EH (cell line): ENCODE measurements at places on chromosomes 4 and X.

GRCh38 chrX:135112096-135112729 lies 8.1 kb downstream of the ETDB start:
- DNase-seq, result peak; percentile 43

DNA sequence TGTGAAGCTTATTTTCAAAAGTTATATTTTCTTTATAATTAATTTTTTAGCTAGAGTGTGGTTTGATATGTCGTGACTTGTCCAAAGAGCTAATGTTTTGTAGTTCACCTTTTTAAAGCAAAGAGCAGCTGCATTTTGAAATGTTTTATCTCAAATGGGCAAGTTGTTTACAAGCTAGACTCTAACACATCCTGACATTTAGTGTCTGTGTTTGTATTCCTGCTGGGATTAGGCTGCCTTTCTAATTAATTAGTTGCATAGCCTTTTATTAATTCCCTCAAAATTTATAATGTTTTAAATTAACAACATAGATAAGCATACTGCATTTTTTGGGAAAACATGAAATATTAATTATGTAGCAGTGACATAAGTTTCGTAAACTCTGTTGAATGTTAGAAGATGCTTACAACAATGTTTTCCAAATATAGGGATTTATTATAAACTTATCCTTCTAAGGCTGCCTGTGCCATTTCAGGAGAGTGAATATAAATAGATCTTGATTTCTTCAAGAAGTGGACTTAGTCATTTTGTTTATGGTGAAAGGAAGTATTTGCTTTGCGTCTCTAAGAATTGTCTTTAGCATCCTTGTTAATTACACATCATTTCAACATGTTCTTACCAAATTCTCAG lies 37.7 kb upstream of the NUDT6 start:
- DNase-seq, result peak; percentile 59

DNA sequence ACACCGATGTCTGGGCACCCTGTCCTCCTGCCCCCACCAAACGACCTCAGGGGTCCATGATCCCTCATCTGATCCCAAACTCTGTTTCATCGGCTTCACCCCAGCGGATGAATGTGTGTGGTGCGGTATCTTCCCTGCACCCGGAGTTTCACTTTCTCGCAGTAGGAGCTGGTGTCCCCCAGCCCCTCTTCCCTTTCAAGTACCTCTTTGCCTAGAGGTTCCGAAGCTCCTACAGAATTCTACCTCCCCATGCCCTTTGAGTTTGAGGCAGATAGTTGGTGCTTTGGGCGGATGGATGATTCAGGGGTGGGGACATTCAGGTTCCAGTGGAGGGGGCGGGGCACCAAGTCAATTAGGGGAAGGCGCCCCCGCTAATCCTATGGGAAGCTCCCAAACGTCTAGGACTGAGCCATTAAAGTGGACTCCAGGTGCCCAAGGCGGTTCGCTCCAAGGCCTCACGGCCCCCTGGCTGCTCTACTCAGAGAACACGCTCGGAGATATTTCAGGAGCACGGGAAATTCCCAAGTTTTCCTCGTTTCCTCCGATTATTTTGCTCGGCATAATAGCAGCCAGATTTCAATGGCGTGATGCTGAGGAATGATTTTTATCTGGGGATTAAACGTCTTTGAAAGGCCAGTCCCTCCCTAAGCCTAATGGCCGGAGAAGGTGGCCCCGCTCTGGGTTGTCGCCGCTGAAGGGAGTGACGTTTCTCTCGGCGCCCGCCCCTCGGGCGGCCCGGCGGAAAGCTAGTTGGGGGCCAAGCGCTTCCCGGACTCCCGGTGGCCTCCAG lies 1.3 kb downstream of the MSX1 start:
- peak; percentile 67 for DNase-seq

GRCh38 chr4:101200561-101200960 lies 146.8 kb downstream of the PPP3CA start:
- DNase-seq, result peak; percentile 92

- no peak for DNase-seq
Observed at GRCh38 chr4:24659241-24659961, 75.0 kb upstream of the DHX15 start.

GRCh38 chrX:78653118-78653822 lies 5.9 kb downstream of the RTL3 start:
- DNase-seq, result peak; percentile 90

DNA sequence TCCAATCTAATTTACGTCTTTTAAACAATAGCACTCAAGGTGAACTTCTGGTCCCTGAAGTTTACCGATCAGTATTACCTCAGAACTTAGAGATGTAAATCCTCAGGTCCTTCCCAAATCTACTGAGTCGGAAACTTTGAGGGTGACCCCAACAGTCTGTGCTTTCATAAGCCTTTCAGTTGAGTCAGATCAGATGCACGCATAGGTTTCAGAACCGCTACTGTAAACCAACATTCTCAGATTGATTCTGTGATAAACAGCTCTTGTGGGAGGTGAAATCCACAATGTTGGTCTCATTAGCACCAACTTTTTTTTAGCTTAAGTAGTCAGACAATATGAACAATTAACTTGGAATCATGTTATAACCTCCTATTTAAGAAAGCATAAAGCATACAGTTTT lies 86.0 kb downstream of the WWC2 start:
- no peak for DNase-seq

DNA sequence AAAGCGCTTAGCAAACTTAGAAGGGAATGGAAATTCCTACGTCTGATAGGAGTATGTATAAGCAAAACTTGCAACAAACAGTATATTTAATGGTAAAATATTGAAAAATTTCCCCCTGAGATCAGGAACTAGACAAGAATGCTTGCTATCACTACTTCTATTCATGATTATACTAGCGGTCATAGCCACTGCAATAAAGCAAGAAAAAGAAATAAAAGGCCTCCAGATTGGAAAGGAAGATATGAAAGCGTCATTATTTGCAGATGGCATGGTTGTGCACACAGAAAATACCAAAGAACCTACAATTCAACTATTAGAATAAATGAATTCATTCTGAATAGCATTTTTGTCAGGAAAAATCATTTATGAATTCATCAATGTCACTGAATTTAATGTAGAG lies 87.2 kb upstream of the BCOR start:
- no peak for DNase-seq

- peak; percentile 28 for DNase-seq
Observed at GRCh38 chrX:38664285-38664684, 102.9 kb downstream of the TSPAN7 start.

GRCh38 chr4:213971-214370 lies 89.7 kb downstream of the ZNF718 start:
- DNase-seq, result no peak

- DNase-seq, result peak; percentile 22
Observed at GRCh38 chr4:4735136-4735750, 124.2 kb upstream of the MSX1 start.

GRCh38 chrX:47613082-47613481 lies 6.6 kb downstream of the SYN1 start:
- no peak for DNase-seq

DNA sequence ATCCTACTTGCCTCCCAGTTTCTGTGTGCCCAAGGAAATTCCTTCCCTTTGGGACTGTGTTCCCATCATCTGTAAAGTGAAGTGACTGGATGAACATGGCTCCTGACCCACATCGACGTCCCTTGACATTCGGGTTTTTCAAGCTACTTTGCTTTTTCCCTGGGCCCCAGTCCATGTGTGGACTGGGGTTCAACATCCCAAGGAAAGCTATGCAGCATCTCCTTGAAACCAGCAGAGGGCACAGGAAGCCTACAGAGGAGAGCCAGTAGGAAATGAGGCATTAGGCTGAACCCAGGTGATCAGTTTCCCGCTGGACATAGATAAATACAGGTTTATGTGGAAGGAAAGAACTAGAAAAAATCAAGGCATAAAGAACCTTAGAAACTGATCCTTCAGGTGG lies 145.1 kb upstream of the ARHGEF9 start:
- peak; percentile 46 for DNase-seq

DNA sequence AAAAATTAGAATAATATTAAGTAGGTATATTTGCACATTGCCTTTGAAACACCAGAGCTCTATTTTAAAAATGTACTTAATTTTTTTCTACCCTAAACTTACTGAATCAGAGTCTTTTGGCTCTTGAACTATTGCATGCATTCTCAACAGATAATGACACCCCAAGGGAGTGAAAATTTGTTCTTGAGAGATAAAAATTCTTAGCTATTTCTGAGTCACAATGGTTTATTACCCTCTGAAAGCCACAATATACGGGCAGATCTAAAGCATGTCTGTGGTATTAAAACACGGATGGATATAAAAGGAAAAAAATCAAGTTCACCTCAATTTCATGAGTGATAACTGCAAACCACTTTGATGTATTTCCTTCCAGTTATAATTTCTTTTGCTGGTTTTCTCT lies 636.3 kb upstream of the FTHL17 start:
- DNase-seq, result peak; percentile 0

DNA sequence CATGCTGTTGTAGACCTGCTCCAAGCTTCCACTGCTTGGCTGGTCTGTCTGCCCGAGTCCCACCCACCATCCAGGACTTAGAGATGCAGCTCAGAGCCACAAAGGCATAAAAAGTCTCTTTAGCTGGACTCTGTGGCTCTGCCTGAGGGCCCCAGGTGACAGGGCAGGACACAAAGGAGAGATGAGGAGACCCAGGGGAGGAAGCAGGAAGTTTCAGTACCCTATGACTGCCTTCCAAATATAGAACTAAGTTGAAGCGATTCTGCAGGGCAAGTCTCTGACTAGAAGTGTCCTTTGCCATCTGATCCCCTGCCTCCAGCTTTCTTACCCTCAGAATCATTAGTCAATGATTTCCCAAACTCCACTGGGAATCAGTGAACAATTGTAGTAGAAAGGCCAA lies 11.2 kb upstream of the CXCR3 start:
- DNase-seq, result no peak

DNA sequence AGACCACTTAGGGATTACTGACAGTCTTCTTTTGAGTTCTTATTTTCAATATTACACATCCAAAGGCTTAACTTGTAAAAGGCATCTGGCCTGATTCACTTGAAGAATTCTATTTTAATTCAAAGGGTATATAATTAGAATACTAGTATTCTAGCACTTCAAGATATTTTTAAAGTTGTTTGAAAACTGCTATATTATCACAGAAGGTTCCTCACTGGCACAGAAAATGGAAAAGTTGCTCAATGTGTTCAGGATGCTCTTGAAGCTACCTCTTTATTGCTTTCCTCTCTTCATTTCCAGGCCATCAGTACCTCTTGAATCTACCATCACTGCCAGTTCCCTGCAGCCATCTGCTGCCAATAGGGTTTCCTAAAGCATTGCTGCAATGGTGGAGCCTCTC lies 271.4 kb downstream of the KCNIP4 start:
- no peak for DNase-seq

DNA sequence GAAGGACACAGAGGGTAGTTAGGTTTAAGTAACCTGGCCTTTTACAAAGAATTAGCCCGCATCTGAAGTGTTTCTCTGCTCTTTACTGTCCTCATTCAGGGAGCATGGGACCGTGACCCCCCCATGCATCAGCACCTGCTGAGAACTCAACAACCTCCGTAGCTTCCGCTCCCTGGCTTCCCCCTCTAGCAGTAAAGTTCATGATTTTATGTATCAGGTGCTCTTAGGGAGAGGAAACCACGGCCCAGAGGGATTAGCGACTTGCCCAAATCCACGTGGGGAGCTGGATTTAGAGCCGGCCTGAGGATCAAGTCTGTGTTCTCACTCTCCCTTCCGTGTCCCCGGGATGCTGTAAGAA lies 284.6 kb upstream of the GATB start:
- no peak for DNase-seq

GRCh38 chr4:78799551-78800495 lies 23.7 kb downstream of the BMP2K start:
- DNase-seq, result no peak

GRCh38 chr4:90503677-90504076 lies 376.5 kb downstream of the CCSER1 start:
- no peak for DNase-seq

- DNase-seq, result no peak
Observed at GRCh38 chr4:144872508-144873225, 225.3 kb downstream of the ANAPC10 start.
